ENCODE measurements at places on chromosomes 11 and 22.

- H3K36me3 ChIP-seq = no peaks in the 10 kb centered on the region
- DNase-seq = peak; percentile 40
- H3K27ac ChIP-seq = no peak overlapping the region
- H3K4me1 ChIP-seq = peaks cover 53% of the 10 kb centered on the region
- peak overlapping the region; percentile 66 for H3K4me3 ChIP-seq
Measured at GRCh38 chr22:23181721-23182308, 1.5 kb downstream of the BCR start.

DNA sequence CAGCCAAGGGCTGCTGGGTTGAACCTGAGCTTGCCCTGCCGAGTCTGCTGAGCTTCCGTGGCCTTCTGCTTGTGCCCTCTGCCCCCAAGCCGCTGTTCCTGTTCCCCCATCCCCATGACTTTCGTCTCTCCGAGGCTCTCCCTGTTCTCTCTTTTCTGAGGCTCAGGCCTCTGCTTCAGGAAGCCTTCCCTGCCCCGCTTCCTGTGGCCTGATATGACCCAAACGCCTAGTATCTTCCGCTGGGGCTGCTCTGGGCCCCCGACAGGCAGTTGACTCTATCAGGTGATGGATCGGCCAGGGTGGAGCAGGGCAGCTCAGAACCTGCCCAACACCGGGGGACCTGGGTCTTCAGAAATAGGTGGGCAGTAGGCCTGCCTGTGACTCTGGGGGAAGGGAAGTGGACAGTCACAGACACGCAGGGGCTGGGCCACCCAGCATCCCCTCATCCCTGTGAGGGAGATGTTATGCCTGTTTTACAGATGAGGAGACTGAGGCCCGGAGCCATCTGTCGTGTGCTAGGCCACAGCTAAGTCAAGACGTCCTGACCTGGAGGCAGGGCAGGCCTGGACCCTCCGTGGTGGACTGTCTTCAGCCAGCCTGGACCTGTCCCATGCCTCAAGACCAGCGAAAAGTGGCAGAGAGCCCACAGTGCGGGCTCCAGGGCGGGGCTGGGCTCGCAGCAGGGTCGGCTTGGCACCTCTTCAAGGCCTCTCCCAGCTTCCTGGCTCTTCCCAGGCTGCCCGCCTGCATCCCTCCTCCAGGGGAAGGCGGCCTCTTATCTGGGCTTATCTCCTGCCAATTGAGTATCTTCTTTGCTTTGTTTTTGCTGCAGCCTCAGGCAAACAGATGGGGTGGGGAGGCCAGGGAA, 16.2 kb downstream of the BAD start:
- peak overlapping the region; percentile 81 for H3K27ac ChIP-seq
- H3K27me3 ChIP-seq = no peaks in the 10 kb centered on the region
- H3K4me1 ChIP-seq = peaks cover 11% of the 10 kb centered on the region

DNA sequence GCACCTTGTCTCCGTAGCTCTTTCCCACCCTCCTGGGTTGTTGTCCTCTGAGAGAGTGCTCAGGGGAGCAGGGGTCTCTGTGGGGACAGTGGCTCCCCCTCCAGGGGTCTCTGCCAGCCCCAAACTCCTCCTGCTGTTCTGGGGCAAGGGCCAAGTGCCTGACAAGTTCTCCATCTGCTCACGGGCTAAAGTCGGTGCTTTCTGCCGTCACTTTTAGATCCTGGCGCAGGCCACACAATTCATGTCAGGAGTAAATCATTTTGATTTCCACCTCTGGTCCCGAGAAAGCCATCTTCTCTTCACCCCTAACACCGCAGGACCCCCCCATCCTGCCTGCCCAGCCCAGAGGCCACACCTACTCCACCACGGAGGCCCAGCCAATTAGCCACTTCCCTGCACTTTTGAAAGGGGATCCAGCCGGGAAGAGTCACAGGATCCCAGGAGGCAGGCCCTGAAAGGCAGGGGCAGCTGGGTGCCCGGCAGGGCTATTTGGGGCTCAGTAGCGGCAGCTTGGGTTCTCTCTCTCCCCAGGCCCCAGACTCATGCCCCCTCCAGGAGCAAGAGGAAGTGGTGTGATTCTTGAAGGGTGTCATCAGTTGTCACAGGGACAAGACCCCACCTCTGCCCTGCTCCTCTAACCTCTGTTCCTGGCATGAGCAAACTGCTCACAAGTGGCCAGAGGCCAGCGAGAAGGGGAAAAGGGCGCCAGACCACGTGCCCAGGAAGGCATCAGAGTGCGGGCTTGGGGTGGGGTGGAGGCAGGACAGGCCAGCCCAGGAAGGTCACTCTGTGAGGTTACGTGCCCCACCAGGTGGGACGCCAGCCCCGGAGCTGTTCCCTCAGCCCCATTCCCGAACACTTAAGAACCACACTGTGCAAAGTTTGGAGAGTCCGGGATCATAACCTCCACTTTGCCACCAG, 1.3 kb downstream of the MACROD1 start:
- peaks cover 10% of the 10 kb centered on the region for H3K27me3 ChIP-seq
- H3K27ac ChIP-seq = no peak overlapping the region
- DNase-seq = peak; percentile 67
- H3K36me3 ChIP-seq = no peaks in the 10 kb centered on the region

DNA sequence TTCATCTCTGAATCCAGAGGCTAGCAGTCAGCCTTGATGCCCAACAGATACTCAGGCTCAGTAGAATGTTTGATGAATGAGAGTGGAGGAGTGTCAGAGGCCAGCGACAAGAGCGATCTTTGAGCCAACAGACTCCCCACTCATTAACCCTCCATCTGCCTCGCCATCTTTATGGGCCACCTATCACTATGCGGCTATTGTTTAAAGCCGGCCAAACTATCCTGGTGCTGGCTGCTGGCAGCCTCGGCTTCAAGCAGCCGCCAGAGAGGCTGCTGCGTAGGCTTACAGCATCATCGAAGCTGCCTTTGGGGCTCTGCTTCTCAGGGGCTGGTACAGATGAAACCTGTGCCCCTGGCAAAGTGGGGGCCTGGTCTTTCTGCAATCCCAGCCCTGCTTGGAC, 525.6 kb downstream of the INSC start:
- H3K36me3 ChIP-seq = no peaks in the 10 kb centered on the region
- no peak overlapping the region for H3K27ac ChIP-seq
- H3K27me3 ChIP-seq = no peaks in the 10 kb centered on the region
- no peak for DNase-seq
- no peak overlapping the region for H3K4me3 ChIP-seq
- H3K4me1 ChIP-seq = no peaks in the 10 kb centered on the region

DNA sequence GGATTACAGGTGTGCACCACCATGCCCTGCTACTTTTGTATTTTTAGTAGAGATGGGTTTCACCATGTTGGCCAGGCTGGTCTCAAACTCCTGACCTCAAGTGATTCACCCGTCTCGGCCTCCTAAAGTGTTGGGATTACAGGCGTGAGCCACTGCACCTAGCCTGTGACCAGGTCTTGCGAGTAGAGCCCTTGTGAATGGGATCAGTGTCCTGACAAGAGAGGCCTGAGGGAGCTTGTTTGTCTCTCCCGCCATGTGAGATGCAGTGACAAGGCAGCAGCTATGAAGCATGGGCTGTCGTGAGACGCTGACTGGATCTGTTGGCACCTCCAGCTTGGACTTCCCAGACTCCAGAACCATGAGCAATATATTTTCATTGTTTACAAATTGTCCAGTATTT, 69.3 kb downstream of the LRRC32 start:
- DNase-seq = no peak
- no peaks in the 10 kb centered on the region for H3K27me3 ChIP-seq
- no peak overlapping the region for H3K27ac ChIP-seq
- no peaks in the 10 kb centered on the region for H3K4me1 ChIP-seq
- no peak overlapping the region for H3K4me3 ChIP-seq
- no peaks in the 10 kb centered on the region for H3K36me3 ChIP-seq

DNA sequence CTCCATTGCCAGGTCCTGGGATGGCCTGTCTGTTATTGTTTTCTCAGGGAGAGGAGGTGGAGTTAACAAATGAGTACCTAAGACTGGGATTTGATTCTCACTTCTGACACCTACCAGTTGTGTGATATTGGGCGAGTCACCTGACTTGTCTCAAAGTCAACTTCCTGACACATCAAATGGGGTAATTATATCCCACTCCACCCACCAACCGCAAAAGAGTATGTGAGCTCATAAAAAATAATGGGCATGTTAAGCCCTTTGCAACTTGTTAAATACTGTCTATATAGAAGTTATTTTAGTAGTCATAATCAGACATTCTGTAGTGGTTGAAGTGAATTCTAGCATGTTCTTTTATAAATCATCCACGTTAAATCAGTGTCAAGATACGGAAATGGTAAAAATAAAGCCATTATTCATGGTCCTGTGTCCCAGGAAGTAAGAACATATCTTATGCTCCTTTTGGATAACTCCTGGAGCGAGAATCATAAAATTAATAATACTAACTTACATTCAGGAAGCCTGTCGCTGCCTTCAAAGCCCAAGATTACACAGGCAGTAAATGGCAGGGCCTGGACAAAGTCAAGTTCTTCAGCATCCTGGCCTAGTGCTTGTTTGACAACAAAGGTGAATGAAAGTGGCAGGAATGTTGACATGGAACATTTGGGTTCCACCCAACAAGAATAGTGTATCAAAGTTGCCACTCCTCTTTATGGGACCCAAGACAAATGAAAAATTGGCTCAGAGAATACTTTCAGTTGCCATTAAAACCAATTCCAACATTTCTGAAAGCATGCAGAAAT, 54.3 kb downstream of the SYTL2 start:
- DNase-seq = no peak
- no peaks in the 10 kb centered on the region for H3K27me3 ChIP-seq
- H3K4me1 ChIP-seq = peaks cover 15% of the 10 kb centered on the region
- H3K36me3 ChIP-seq = no peaks in the 10 kb centered on the region
- H3K4me3 ChIP-seq = no peak overlapping the region
- no peak overlapping the region for H3K27ac ChIP-seq

DNA sequence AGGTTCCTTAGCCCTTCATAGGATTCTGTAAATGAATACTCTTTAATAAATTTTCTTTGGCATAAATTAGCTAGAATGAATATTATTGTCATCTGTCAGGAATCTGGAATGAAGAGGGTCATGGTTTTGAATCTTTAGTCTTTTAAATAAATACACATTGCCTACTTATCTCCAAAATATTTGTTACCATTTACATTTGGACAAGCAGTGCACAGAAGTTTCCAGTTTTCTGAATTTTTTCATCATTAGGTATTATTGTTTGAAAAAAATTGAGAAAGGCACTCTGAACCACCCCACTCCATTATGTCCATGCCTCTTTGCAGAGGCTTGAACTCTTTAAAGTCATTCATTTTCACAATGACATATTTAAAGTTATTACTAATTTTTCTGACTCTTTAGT, 549.0 kb upstream of the LUZP2 start:
- H3K4me1 ChIP-seq = no peaks in the 10 kb centered on the region
- H3K36me3 ChIP-seq = no peaks in the 10 kb centered on the region
- no peak overlapping the region for H3K27ac ChIP-seq
- no peak for DNase-seq
- H3K27me3 ChIP-seq = no peaks in the 10 kb centered on the region

GRCh38 chr11:126567419-126567818, 211.9 kb downstream of the ST3GAL4 start:
- no peaks in the 10 kb centered on the region for H3K27me3 ChIP-seq
- H3K36me3 ChIP-seq = no peaks in the 10 kb centered on the region
- H3K27ac ChIP-seq = no peak overlapping the region
- no peak overlapping the region for H3K4me3 ChIP-seq
- DNase-seq = no peak
- H3K4me1 ChIP-seq = peaks cover 16% of the 10 kb centered on the region

GRCh38 chr11:71452199-71453036, 585 bp upstream of the NADSYN1 start:
- H3K27me3 ChIP-seq = no peaks in the 10 kb centered on the region
- H3K36me3 ChIP-seq = peaks cover 9% of the 10 kb centered on the region
- peak overlapping the region; percentile 94 for H3K4me3 ChIP-seq
- H3K27ac ChIP-seq = peak overlapping the region; percentile 78
- H3K4me1 ChIP-seq = peaks cover 29% of the 10 kb centered on the region
- DNase-seq = peak; percentile 78

- no peak overlapping the region for H3K4me3 ChIP-seq
- DNase-seq = no peak
- H3K36me3 ChIP-seq = peaks cover 3% of the 10 kb centered on the region
Measured at GRCh38 chr22:42909363-42910058, 52.4 kb upstream of the ARFGAP3 start.

- DNase-seq = peak; percentile 33
- no peak overlapping the region for H3K27ac ChIP-seq
- no peaks in the 10 kb centered on the region for H3K36me3 ChIP-seq
- H3K4me1 ChIP-seq = peaks cover 8% of the 10 kb centered on the region
Measured at GRCh38 chr11:27150098-27150497, 109.5 kb downstream of the BBOX1 start.

DNA sequence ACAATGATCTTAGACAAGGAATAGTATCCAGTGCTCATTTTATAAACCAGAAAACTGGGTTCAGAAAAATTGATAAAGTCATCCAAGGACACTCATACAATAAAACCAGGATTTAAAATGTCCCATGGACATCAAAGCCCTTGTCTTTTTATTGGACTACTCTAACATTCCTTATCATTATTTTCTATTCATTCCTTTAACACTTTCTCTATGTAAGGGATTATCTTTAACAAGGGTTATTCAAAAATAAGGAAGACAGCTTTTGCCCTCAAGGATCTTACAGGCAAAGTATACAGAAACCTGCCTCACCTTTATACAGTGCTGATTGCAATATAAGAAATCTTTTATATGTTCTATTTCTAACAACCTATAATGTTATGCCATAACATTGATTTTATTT, 790.8 kb downstream of the DLG2 start:
- no peaks in the 10 kb centered on the region for H3K4me1 ChIP-seq
- no peak overlapping the region for H3K27ac ChIP-seq
- H3K36me3 ChIP-seq = no peaks in the 10 kb centered on the region

GRCh38 chr11:111918390-111919256, at the start of gene C11orf52:
Gene C11orf52, plus strand, starts transcription at chr11:111918913. Its CDS starts 60 bp downstream, at chr11:111918973.
- DNase-seq = peak; percentile 97
- H3K27ac ChIP-seq = 0 out of 2 replicates have a peak within 1 kb of the TSS, but pooled peaks have one; percentile 0
- no peaks in the 10 kb centered on the region for H3K36me3 ChIP-seq

DNA sequence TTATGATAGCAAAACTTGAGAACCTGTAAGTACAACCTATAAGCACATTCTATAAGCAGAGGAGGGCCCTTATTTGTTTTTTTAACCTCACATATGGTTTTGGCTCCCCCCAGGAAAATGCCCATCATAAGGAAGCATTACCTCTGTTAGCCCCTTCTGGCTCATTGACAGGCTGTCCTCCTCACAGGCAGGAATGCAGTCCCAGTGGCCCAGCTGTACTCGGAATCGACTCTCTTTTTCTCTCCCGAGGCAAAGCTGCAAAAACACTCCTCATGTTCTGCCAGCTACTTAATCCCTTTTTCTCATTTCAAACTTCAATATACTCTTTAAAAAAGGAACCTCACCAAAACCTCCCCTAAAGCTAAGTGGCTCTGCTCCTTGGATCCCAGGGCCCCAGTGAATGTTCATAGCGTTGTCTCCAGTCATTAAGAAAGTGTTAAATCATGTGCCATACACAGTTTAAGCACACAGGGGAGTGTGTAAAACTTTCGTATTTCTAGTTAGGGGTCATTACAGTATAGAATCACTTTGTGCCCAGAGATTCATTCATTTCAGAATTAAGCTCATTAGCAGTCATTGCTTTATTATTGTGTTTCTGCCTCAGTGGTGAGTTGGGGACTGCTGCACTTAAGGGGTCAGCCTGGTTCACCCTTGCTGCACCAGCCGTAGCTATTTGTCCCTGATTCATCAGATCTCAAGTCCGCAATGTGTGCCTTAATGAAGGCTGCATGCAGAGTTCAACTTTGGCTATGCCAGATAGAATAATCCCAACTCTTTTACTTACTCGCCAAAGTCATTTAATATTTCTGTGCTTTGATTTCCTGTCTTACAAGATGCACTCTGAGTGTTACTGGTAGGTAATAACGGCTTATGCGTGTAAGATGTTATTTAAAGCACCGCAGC, 57.6 kb downstream of the JRKL start:
- no peaks in the 10 kb centered on the region for H3K36me3 ChIP-seq
- H3K4me1 ChIP-seq = no peaks in the 10 kb centered on the region
- H3K27ac ChIP-seq = no peak overlapping the region
- H3K4me3 ChIP-seq = no peak overlapping the region
- no peak for DNase-seq
- no peaks in the 10 kb centered on the region for H3K27me3 ChIP-seq
